ENCODE measurements at places on chromosomes 5 and 9.
A peak's percentile ranks its signal among the peaks of the same experiment; 100 is the strongest.

GRCh38 chr5:137696481-137696880, 39.4 kb downstream of the KLHL3 start:
- DNase-seq: peak; percentile 10

DNA sequence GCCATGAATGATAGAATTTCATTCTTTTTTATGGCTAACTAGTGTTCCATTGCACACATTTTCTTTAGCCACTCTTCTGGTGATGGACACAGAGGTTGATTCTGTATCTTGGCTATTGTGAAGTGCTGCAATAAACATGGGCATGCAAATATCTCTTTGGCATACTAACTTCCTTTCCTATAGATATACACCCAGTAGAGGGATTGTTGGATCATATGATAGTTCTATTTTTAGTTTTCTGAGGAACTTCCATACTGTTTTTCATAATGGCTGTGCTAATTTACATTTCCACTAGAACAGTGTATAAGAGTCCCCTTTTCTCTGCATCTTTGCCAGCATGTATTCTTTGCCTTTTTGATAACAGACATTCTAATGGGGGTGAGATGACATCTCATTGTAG, 50.4 kb upstream of the CDK5RAP2 start:
- DNase-seq: no peak

DNA sequence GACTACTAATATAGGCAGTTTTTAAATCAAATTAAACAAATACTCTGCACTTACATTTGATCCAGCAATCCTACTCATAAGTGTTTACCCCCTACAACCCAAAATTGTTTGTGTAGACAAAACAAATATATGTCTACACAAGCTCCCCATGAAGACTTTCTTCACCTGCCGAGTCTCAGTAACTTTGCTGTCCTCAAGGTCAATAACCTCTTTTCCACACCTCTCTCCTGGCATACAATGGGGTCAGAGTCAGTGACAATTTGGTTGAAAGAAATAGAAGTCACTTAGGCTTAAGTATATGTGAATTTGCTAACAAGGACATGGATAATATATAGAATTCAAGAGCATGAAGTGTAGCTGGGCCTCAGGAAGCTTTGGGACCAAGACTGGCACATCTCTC, 29.1 kb downstream of the APBA1 start:
- no peak for DNase-seq

GRCh38 chr5:33381243-33381642, 59.5 kb upstream of the TARS1 start:
- no peak for DNase-seq

GRCh38 chr5:108818613-108819272, 71.0 kb downstream of the FER start:
- DNase-seq: peak; percentile 58

- DNase-seq: peak; percentile 52
These were observed 411.1 kb upstream of the GRIA1 start for GRCh38 chr5:153079396-153079795.

Data from kidney tubule cell (primary cell).